ENCODE measurements at places on chromosomes 4 and X.

- DNase-seq = no peak
Measured at GRCh38 chr4:8419222-8420041, 21.1 kb downstream of the ACOX3 start.

DNA sequence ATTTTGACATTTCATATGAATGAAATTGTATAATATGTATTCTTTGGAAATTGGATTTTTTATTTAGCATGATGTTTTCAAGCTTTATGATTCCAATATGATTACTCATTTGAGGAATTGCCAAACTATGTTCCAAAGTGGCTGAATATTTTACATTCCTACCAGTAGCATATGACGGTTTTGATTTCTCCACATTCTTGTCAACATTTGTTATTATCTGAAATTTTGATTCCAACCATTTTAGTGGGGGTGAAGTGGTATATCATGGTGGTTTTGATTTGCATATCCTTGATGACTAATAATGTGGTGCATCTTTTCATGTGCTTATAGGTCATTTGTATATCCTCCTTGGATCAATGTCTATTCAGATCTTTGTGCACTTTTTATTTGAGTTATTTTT lies 2.6 kb upstream of the BEX1 start:
- DNase-seq = no peak

DNA sequence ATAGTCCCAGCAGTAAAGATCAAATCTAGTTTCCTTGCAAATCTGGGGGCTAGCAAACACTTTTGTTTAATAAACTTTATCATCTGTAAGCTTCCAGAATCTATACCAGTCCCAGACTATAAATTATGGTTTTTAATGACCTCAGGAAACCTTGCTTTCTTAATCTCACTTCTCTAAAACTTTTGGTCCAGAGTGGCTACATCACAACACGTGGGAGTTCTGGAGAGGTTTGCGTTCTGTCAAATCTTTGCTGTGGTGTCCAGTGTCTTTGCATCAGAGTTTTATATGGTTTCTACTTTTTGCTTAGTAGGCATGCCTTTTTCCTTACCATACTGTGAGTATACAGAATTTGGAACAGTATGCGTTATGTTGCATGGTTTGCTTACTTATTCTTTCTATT lies 193.9 kb downstream of the ANK2 start:
- no peak for DNase-seq

DNA sequence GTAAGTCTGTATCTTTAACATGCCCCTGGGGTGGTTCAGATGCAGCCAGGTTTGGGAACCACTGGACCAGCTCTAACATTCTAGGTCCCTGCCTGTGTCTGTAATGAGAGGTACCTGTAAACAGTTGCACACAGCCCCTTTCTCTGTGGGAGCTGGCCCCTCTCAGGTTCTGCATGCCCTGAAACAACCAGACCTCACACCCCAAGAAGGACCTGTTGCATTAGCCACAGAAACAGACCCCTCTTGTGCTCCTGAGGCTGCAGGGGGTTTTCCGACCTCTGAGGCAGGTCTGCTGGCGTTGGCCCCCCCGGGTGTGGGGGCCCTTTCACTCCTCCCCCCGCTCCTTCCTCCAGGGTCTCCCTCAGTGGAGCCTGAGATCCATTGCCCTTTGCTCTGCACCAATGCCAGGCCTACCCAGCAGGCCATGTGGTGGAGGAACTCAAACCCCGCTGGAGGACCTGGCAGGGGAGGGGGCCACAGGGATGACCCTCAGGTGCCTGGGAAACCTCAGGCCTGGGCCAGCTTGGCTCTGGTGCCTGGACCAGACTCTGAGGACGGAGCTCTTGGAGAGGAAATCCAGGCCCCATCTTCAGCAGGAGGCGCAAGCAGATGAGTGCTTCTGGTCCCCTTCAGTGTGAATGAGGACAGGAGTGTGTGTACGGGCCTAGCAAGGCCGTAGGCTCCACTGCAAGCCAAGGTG lies 61.4 kb upstream of the PJA1 start:
- DNase-seq = no peak

DNA sequence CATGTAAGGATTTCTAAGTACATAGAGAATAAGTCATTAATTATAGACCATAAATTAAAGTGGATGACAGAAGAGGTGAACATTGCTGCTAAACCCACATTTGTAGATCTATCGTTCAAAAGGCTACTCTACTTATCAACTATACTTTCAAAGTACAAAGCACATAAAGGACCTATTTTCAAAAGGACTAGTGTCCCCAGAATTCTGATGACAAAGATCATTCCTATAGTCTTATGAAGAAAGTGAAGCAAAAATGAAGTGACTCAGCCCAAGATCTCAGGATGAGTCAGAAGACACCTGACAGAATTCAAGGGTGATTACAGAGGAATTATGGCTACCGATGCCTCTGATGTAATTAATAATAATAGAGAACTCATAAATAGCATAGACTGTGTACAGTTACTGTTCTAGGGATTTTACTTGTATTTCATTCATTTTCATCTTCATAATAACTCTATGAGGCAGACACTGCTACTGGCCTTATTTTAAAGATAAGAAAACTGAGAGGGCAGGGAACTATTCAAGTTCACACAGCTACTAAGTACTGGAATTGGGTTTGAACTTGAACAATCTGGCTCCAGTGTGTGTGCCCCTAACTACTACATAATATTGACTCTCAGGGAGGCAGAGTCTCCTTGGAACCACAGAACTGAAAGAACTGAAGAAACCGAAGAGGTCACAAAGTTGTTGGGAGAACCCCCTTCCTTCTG lies 17.1 kb downstream of the USP46 start:
- no peak for DNase-seq

- DNase-seq = no peak
Measured at GRCh38 chr4:10182446-10183424, 66.1 kb upstream of the WDR1 start.

GRCh38 chr4:89906316-89906715 lies 11.7 kb downstream of the MMRN1 start:
- no peak for DNase-seq
